ENCODE measurements at places on chromosomes 4 and X.

GRCh38 chr4:28006021-28006420 lies 1145.4 kb downstream of the STIM2 start:
- no peak for DNase-seq

- no peak for DNase-seq
Measured at GRCh38 chr4:37367901-37368300, 123.4 kb downstream of the NWD2 start.

- no peak for DNase-seq
Measured at GRCh38 chr4:107876099-107876498, 51.4 kb downstream of the SGMS2 start.

DNA sequence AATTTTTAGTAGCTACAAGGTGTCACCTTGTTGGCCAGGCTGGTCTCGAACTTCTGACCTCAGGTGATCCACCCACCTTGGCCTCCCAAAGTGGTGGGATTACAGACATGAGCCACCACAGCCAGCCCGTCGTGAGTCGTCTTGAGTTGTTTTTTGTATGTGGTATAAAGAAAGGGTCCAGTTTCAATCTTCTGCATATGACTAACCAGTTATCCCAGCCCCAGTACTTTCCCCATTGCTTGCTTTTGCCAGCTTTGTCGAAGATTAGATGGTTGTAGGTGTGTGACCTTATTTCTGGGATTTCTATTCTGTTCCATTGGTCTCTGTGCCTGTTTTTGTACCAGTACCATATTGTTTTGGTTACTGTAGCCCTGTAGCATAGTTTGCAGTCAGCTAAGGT lies 105.9 kb downstream of the OR13H1 start:
- DNase-seq: no peak

GRCh38 chrX:7828594-7828993 lies 14.4 kb upstream of the VCX start:
- DNase-seq: no peak

DNA sequence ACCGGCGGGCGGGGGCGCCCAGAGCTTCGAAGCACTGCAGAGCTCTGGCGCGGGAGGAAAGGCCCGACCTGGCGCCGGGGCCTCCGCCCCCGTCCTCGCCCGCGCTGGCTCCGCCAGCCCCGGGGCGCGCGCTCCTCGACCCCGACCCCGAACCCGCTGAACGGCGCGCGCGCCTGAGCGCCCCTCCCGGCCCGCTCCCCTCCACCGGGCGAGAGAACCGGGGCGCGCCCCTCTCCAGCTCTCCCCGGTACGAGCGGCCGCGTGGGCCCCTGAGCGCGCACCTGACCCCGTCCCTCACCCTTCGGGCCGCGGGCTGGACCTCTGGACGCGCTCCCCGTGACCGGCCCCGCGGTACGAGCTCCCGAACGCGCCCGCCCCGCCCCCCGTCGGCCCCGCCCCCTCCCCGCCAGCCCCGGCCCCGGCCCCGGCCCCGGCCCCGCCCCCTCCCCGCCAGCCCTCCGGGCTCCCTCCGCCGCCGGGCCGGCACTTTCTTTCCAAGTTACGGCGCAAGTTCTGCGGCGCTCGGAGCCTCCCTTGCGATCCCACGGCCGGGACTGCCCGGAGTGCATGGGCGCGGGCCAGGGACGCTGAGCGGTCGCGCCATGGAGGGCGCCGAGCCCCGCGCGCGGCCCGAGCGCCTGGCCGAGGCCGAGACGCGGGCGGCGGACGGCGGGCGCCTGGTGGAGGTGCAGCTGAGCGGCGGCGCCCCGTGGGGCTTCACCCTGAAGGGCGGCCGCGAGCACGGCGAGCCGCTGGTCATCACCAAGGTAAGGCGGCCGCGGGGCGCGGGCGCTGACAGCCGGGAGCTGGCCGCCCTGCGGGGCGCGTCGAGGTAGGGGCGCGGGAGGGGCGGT lies at the start of gene SHROOM2:
SHROOM2 (plus strand) TSS at position 486 of the 854 bp plus-strand sequence; CDS start at position 603, 117 bp downstream.
- no peak for DNase-seq

DNA sequence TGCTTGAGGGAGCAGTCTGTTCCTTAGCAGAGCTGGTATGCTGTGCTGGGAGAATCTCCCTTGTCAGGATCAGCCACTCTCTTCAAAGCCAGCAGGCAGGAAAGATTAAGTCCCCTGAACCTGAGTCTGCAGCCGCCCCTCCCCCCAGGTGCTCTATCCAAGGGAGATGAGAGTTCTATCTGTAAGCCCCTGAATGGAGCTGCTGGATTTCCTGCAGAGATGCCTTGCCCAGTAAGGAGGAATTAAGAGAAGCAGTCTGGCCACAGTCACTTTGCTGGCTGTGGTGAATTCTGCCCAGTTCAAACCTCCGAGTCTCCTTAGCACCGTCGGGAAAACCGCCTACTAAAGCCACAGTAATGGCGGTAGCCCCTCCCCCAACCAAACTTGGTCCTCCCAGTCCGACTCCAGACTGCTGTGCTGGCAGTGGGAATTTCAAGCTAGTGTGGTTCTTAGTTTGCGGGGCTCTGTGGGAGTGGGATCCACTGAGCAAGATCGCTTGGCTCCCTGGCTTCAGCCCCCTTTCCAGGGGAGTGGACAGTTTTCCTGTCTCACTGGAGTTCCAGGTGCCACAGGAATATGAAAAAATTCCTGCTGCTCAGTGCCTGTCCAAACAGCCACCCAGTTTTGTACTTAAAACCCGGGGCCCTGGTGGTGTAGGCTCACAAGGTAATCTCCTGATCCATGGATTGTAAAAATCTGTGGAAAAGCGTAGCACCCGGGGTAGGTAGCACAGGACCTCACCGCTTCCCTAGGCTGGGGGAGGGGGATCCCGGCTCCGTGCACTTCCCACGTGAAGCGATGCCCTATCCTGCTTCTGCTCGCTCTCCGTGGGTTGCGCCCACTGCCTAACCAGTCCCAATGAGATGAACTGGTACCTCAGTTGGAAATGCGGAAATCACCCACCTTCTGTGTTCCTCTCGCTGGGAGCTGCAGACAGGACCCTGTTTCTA lies 38.0 kb downstream of the RAB28 start:
- no peak for DNase-seq

GRCh38 chr4:34766935-34767334 lies 1477.4 kb downstream of the ARAP2 start:
- DNase-seq: no peak

GRCh38 chr4:165716472-165716871 lies 156.6 kb upstream of the TLL1 start:
- DNase-seq: no peak

- no peak for DNase-seq
Measured at GRCh38 chr4:35300996-35301774, 943.1 kb downstream of the ARAP2 start.

- no peak for DNase-seq
Measured at GRCh38 chr4:5656415-5656814, 51.9 kb downstream of the EVC2 start.

GRCh38 chrX:136773648-136774047 lies 7.1 kb downstream of the ARHGEF6 start:
- no peak for DNase-seq

DNA sequence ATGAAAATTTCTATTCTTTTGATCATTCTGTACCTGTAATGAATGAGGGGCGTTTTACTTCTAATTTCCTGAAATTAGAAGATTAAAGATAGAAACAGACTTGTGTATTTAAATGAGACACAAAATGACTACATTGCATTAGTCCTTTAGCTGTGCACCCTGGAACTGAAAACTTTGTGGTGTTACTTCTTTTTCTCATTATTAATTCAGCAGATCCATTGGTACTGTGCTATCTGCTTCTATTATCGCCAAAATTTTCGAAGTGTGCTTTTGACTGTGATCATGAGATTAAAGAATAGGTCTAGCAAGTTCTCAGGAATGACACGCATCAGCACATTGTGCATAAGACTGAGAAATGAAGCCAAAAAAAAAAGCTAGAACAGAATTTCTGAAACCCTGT lies 1938.9 kb upstream of the TENM3 start:
- no peak for DNase-seq

DNA sequence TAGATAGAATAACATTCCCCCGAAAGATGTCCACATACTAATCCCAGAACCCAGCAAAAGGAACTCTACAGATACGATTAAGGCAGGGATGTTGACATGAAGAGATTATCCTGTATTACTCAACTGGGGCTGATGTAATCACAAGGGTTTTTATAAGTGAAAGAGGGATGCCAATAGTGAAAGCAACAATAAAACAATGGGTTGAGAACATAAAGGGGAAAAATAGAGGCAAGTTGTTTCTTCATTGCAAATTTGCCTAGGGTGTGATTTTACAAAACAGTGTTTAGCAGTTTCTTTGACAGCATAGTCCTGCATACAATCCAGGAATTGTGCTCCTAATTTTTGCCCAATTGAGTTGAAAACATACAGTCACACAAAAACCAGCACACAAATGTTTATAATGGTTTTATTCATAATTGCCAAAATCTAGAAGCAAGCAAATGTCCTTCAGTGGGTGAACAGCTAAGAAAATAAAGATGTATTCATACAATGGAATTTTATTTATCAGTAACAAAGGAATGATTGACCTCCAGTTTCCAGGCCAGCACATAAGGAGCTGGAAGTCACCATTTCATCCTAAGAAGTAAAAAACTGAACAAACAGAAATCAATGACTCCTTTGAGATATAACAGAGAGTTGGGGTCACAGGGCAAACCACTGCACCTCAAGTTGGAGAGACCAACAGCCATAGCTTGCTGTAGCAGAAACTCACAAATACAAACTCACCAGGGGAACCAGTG lies 107.2 kb downstream of the CENPC start:
- no peak for DNase-seq

GRCh38 chrX:150282953-150283352 lies 80.2 kb upstream of the MAMLD1 start:
- no peak for DNase-seq

DNA sequence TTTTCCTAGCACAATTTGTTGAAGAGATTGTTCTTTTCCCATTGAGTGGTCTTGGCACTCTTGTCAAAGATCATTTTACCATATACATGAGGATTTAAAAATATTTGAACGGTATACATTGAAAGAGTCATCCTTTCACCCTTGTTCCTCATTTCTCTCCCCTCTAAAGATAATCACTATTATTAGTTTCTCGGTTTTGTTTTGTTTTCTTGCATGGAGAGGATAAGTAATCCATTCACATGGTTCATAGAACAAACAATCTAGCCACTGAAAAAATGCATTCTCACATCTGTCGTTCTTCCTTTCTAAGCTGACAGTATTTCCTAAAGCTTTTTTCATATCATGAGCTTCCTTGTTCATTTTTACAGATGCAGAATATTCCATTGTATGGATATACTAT lies 39.2 kb upstream of the MSMO1 start:
- DNase-seq: no peak

DNA sequence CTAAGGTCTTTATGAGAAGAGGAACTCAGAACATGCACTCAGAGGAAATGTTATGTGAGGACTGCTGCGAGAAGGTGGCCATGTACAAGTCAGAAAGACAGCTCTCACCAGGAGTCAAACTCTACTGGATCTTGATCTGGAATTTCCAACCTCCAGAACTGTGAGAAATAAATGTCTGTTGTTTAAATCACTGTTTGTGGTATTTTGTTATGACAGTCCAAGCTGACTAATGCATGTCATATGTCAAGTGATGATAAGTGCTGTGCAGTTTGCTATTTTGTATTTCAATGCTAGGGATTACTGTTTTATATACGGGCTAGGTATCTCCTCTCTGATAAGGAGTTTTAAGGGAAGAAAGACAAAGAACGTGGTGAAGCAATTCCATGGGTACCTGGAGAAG lies 162.3 kb downstream of the CPEB2 start:
- DNase-seq: no peak
